Kidney capillary endothelial cell (primary cell): ENCODE measurements at places on chromosomes 2 and 18.

DNA sequence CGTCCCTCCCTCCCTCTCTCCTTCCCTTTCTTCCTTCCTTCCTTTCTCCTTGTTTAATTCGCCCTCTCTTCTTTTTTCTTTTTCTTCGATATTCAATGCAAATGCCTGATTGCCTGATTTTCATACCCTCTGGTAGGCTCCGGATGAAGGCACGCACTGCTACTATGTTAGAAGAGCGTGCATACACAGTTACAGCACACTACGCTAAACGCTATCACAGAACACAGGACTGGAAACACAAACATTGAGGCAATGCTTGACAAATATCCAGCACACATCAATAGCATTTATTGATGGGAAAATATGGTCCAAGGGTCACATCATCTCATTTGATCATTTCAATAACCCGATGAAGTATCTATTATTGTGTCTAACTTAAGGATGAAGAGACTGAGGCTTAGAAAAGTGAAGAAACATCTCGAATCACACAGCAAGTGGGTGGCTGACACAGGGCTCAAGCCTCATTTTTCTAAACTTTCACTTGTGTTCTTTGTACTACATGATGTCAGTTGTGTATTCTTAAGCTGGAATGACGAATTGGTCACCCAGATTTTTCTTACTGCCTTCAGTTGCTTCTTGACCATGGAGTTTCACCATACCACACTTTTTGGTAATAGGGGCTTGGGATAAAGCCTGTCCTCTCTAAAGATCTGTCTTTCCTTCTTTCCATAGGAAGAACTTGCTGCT, 101.8 kb downstream of the TRIB2 start:
- DNase-seq: no peak

DNA sequence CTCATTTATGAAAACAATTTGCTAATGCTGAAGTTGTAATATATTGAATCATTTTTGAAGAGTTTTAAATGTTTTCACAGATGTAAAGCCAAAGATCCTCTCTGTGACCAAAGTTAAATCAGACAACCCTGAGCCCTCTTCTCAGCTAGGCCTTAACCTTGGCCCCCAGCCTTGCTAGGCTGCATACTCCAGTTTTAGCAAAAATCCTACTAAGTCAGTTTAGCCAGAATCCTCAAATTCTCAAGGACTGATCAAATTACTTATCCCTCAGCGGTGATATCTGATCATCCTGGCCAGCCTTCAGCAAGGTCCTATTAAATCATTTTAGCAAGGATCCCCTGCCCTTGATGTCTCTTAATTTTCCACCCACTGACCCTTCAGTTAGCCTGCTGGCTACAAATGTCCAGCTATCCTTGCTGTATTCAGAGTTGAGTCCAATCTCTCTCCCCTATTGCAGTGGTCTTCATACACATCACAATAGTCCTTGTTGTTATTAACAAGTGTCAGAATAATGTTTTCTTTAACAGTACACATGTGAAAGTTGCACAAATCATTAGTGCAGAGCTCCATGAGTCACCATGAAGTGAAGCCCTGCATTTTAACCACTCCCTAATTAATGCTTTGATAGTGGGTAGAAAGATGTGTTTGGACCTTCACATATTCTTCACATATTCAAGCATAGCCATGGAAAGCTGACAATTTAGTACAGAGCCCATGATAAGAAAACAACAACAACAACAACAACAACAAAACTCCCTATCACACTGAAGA, 206.4 kb downstream of the NBAS start:
- DNase-seq: no peak

- DNase-seq: no peak
Measured at GRCh38 chr2:157874348-157874747, 1.8 kb downstream of the ACVR1 start.

DNA sequence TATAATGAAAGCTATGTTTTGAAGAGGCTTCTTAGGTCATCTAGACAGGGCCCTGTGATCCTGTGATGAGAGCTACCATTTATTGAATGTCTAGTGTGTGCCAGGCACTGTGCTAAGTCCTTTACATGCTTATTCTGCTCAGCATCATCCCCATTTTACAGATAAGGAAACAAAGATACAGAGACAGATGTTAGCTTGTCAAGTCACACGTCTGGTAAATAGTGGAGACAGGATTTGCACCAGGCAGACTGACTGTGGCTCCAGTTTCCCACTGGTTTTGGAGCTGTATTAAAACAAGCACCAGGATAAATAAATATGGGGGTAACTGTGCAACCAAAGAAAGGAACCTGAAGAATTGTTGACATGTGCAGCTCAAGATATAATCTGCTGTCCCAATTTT, 19.2 kb upstream of the EML6 start:
- DNase-seq: no peak

GRCh38 chr2:70498054-70498453, 55.6 kb downstream of the TGFA start:
- peak; percentile 6 for DNase-seq

DNA sequence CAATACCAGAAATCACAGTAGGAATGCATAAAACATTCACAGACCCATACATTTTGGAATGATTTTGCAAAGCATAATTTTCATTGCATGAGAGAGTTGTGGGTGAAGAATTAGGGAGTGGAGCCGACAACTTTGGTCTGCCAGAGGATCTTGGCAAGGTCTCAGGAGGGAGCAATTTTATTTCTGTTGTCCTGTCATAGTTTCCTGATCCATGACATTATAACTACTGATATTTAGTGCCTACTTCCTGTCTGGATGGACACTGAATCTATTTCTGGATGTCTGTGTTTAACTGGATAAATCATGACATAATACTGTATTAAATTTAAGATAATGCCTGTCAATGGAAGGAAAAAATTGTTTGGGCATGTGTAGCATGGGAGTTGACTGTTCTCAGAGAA, 2.4 kb downstream of the ITGA4 start:
- DNase-seq: peak; percentile 12

DNA sequence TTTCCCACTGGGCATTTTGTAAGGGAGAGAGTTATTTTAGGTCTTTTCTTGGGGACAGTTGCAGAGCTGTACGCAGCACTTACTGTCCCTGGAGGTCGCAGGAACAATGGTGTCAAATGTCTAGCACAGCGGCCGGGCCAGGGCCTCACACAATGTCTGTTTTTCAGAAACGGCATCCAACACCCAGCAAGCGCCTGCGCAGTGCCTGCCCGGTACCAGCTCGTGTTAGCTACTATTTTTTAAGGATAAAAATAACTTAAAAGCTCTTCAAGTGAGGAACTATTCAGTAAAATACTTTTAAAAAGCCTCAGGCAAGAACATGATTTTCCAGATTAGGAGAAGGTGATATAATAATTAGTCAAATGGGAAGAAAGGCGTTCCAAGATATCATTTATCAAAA, 90.0 kb downstream of the MBP start:
- no peak for DNase-seq

DNA sequence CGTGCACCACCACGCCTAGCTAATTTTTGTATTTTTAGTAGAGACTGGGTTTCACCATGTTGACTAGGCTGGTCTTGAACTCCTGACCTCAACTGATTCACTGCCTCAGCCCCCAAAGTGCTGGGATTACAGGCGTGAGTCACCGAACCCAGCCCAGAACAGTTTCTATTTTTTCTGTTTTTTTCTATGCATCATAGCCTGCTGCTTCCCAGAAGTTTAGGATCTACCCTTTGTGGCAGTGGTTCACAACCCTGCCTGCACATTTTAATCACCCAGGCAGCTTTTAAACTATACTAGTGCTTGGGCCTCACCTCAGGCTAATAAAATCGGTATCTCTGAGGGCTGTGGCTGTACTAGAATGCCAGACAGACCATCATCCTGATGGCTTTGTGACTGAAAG, 39.7 kb upstream of the SOCS6 start:
- no peak for DNase-seq

DNA sequence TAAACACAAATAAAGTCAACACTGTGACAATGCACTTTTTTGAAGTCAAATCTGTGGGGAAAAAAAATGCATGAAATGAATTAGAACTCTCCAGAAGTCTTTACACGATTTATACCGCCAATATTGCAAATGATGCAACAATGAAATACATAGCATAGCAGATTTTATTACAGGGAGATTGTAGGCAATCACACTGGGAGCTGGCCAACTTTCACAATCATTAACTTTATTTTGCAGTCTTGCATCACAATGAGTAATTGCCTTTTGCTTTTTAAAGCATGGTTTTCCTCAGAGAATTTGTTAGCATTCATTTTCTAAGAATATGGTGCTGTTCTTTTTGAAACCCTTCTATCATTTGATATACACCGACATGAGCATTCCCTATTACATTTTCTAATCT, 366.4 kb upstream of the FSIP2 start:
- no peak for DNase-seq

DNA sequence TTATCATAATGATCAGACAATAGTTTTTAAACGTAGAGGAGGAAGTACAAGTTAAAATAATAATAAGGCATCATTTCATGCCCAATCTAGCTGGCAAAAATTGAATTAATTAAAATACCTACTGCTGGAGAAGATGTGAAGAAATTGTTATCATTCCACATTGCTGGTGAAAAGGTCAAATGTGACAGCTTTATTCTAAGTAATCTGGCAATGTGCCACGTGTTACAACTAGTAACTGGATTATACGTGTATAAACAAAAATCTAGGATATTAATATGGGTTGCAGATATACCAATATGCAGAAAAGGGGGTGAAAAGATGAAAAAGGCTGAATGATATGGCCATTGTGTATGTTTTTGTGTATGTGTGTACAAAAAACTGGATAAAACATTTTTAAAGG, 32.4 kb downstream of the SMAD2 start:
- no peak for DNase-seq

DNA sequence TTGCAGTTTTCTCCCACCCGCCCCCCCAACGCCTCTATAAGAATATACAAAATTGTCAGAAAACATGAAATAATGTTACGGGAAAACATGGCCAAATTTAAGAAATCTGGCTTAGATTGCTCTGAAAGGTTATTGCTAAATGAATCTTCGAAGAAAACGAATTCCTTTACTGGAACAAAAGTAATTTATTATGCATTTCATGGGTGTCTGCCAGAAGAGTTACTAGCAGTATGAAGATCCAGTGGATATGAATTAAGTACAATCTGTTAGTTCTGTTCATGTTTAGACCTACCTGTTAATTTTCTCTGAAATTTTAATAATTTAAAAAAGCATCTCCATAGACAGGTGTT, 21.9 kb downstream of the GATA6 start:
- DNase-seq: no peak

DNA sequence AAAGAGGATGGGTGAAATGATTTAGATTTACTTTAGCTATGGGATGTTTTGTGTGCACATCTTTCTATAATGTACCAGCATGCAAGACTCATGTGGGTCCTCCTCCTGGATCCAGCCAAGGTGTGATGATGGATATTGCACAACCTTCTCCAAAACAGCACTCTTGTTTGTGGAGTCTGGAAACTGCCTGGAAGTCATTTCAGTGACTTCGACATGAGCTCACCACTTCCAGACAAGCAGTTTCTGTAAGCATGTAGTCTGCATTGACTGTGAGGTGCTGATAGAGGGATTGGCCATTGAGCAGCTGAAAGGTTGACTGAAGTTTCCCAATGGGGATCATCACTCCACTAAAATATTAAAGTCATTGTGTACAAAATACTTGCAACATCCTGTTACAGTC, 154.0 kb downstream of the TRIB2 start:
- DNase-seq: no peak

DNA sequence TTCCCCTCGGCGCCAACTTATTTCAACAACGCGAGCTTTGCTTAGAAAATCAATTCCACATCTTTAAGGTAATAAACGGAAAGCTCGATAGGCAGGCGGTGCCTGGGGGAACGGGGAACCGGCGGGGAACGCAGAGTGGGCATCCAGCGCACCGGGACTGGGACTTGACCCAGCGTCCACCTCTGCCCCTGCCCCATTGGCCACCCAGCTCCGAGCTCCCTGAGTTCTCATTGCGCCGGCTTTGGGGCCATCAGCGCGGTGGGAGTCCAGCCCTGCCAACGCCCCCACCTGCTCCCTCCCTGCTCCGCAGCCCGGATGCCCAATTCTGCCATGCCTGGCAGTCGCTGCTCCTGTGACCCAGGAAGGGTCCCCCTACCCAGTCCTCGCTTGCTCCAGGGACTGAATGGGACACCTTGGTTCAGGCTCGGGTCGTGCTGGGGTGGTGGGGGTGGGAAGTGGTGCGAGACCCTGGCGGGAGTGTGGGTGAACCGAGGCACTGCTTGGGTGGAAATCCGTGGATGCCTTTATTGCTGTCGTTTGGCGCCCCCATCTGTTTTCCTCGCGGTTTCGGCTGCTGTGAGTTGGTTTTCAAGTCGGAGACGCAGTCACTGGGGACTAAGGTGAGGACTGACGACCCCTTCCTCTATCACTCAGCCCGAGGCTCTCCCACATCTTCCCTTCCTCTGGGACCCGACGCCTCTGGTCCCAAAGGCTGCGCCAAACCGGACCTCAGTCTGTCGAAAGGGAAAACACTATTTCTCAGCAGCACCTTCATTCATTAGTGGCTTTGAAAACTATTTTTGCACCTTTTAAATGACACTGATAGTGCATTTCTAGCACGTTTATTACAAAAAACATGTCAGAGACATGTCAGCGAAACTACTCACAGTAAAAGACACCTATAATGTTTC, 2.4 kb upstream of the EVX2 start:
- no peak for DNase-seq

- peak; percentile 86 for DNase-seq
Measured at GRCh38 chr2:172251231-172251630, 148.5 kb upstream of the DLX2 start.

- DNase-seq: no peak
Measured at GRCh38 chr2:55030766-55031165, 19.5 kb downstream of the RTN4 start.

DNA sequence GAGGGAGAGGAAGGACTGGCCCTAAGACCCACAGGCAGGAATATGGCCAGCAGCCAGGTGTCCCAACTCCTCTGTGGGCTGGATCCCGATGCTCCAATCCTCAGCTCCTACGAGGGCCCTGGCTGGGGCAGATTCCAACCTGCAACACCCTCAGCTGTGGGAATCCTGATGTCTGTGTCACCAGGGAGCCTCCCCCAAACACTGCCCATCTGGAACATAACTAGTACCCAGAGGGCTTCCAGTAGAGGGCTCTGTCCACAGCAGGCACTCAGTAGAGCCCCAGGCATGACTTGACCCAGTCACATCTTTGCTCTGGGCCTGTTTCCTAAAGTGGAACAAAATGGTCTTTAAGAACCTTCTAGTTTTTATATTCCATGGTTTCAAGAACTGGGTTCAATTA, 20.6 kb upstream of the LOXHD1 start:
- DNase-seq: no peak

- DNase-seq: no peak
Measured at GRCh38 chr18:32072321-32072720, 19.4 kb upstream of the RNF138 start.

DNA sequence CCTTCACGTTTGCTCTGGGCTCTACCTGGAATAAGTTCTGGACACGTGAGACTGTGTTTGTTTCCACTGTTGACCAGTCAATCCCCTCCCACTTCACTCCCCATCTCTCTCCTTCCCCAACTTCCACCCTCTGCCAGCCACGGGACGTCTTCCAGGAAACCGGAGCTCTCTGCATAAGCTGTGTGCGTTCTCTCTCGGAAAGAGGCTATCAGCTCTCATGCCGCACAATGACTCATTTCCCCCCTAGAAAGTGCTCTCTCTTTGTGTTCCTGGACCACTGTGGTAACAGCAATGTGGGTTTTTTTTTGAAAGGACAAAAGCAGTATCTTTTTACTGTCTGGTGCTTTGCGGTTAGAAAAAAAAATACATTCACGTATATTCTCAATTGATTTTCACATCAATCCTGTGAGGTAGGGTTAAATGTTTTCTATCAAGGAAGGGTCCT, 10.2 kb downstream of the PROKR1 start:
- peak; percentile 76 for DNase-seq
